ENCODE measurements at places on chromosomes 16 and 17.

GRCh38 chr16:23931199-23931598, 95.4 kb downstream of the PRKCB start:
- DNase-seq, result no peak

GRCh38 chr17:50844117-50844700, 8.8 kb downstream of the WFIKKN2 start:
- DNase-seq, result no peak

GRCh38 chr17:50347117-50347893, 1.4 kb downstream of the XYLT2 start:
- no peak for DNase-seq

DNA sequence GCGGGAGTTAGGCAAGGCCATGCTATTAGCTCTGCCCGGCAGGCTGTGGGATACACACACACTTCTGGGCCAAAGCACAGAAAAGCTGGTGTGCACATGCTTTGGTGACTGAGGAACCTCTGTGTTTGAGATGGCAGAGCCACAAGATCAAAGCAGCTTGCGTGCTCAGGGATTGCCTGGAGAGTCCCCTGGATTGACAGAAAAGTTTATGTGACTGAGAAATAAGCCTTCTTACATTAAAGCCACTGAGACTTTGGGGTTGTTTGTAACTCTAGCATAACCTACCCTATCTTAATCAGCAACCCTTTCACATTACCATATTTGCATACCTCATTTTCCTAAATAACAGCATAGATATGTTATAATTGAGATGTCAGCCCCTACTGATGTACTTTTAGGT, 69.3 kb downstream of the MYO1D start:
- DNase-seq, result no peak

GRCh38 chr17:40459636-40460603, 16.7 kb downstream of the IGFBP4 start:
- no peak for DNase-seq

Data from activated naive CD4-positive, alpha-beta T cell (primary cell).